ENCODE measurements at places on chromosomes 1 and 21.

GRCh38 chr1:175409938-175410337 lies 217.4 kb upstream of the KIAA0040 start:
- no peak for DNase-seq

DNA sequence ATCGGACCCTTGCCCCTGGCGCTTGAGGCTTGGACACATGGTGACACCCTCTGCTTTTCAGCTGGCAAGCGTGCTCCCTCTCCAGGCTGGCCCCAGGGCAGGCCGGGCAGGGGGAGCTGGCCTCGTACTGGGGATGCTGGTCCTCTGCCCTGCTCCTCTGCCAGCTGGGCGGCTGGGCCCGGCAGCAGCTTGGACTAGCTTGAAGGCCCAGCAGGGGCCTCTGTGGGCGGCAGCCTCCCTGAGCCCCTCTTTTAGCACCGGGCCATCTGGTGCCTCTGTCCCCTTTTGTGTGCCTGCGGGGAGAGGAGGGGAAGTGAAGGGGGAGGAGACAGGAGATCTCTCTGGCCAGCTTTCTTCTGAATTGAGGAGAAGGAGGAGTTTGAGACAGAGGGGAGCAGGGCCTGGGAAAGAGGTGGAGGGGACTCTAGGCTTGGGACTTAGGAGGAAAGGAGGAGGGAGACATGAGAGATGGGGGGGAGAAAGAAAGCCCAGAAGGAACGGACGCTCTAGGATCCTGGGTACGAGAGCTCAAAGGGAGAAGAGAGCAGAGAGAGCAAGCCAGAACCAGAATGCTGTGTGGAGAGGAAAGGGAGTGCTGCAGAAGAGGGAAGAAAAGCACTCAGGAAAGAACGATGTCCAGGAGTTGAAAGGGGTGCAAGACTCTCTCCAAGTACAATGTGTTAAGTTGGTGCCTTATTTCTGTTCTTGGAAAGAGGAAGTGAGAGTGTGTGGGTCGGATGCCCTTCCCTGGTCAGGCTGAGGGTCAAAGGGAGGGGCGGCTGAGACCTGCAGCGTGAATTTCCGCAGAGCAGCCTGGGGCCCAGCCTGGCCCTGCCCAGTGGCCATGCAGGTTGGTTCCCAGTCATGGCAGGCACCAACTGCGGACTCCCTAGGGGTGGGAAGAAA lies 40.3 kb downstream of the IER5 start:
- no peak for DNase-seq

- no peak for DNase-seq
Measured at GRCh38 chr1:66022904-66023620, 230.4 kb downstream of the PDE4B start.

DNA sequence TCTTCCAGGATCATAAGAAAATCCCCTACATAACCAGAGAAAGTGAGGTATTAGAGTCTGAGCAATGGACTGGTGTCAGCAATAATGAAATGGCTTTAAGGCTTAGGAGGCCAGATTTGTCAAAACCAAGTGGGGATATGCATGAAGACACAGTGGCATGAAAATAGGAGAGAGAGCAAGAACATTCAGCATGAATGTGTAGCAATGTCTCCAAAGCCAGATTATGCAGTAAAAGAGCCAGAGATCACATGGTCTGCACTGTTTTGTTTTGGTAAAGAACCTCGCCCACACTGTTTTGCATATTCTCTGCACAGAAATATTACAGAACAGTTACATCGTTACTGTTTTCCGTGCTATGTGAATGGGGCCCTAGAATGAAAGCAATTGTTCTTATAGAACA lies 589.4 kb downstream of the PLPP3 start:
- DNase-seq, result no peak

GRCh38 chr1:88784551-88784950 lies 100.5 kb downstream of the PKN2 start:
- DNase-seq, result no peak

DNA sequence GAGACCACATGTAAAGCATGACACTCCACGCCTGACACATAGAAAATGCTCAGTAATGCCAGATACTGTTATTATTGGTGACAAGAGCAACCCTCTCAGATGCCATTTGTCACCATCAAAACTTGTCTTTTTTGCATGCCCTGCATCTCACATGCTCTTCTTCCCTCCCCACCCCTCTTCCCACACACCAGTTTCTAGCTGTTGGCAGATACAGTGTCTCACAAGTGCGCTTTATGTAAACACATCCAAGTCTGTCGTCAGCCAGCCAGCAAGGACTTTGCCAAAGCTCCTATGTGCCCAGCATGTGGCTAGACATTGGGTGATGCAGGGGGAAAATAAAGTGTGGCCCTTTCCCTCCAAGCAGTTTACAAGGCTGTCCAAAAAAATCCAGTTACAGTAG lies 44.9 kb upstream of the EPHA8 start:
- DNase-seq, result no peak

DNA sequence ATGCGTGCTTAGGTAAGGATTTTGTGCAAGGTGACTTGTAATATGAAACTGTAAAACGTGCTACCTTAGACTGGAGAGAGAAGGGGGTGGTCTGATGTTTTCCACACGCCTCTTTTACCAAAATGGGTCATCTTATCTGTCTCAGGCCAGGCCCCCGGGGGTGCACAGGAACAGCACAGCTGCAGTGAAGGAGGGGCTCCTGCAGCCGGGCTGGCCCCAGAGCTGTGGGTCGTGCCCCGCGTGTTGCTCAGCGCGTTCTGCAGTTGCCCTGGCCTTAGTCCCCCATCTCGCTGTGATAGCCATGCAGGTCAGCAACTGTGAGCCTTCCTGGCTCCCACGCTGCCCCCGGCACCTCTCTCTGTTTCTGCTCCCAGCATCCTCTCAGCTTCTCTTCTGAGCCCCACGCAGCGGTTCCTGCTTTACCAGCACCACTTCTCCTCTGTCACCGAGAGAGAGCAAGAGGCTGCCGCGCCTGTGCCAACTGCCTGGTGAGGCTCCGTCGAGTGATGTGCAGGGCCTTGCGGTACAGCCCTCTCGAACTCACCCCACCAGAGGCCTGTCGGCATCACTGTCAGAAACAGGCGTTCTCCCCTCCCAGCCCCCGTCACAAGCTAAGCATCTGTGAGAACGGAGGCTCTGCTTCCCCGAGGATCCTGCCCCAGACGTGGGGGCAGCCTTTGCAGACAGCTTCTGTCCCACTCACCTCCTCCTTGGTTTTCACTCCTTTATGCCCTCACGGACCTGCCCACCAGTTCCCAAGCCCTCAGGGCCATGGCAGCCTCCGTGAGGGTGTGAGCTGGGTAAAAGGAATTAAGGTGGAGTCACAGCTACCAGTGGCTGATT lies 73.3 kb downstream of the ADARB1 start:
- no peak for DNase-seq

- DNase-seq, result peak; percentile 87
Measured at GRCh38 chr1:37682334-37682987, 9.9 kb upstream of the CDCA8 start.

Measured in omental fat pad (tissue), 4 donors.